CD8-positive, alpha-beta T cell (primary cell): ENCODE measurements at places on chromosomes 2 and 18.

- DNase-seq, result no peak
Measured at GRCh38 chr2:188193230-188193629, 98.4 kb upstream of the GULP1 start.

GRCh38 chr2:5515693-5516092 lies 176.5 kb upstream of the SOX11 start:
- DNase-seq, result no peak

GRCh38 chr2:157696036-157696435 lies 67.4 kb upstream of the ACVR1C start:
- DNase-seq, result no peak

DNA sequence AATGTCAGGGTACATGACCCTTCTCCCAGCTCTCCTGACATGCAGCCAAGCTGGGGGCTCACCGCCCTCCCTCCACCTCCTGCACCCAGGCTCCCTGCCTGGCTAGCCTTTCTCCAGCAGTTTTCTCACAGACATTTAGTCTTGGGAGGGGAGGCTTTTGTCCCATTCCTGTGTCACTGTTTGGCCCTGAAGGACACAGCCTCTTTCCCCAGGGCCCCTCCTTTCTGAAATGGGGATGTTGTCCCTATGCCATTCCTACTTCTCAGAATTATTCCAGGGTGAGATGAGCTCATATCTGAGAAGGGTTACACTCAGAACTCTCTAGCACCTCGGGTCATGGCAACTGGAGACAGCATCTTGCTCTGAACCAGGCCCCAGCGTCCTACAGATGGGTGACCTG lies 47.3 kb upstream of the MRPL33 start:
- no peak for DNase-seq
